ENCODE measurements at places on chromosomes 6 and 20. TPM values are rescaled to one million over a fixed set of nuclear protein-coding genes. Genes with fewer than 3 reads are reported as not detected.
A peak's percentile ranks its signal among the peaks of the same experiment; 100 is the strongest.

- no peak for DNase-seq
Measured at GRCh38 chr6:135423649-135424128, 73.9 kb downstream of the AHI1 start.

Gene ISM1
- 0.58 TPM for total RNA-seq

DNA sequence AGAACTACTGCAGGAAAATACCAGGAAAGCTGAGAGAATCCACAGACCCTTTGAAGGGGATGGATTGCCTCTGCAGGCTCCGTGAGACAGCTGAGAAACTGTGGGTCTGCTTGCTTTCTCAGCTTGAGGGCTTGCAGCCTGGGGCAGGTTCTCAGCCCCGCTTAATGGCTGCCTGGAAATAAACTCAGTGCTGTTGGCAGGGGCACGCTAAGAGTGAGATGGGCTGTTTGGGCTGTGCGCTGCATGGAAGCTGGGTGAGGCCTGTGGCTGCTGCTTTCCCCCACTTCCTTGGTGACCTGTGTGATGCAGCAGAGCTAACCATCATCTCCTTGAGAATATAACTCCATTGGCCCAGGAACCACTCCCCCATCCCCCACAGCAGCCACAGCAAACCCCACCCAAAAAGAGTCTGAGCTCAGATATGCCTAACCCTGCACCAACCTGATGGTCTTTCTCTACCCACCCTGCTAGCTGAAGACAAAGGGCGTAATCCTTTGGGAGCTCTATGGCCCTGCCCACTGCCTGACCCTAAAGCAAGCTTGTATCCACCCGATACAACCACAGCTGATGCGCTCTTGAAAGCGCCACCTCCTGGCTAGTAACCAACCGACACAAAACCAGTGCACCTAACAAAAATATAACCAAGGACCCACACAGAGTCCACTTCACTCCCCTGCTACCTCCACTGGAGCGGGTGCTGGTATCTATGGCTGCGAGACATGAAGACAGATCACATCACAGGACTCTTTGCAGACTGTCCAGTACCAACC, 800.6 kb upstream of the MAP3K7 start:
- no peak for DNase-seq

Gene LPA
- total RNA-seq = not detected

DNA sequence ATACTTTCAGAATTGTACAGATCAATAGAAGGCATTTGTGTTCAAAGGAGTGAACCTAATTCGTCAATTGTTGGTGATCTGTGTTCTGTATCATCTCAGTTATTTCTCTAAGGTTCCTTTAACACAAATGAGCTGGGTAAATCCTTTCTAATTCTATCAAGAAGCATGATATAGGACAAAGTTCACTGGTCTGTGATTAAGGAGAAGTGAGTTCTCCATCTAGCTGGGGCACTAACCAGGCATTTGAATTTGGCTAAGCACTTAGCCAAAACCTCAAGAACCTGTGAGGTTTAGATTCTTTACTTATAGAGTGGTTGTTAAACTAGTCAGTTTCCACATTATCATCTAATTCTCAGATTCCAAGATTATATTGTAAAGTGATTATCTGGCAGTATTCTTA, 50.3 kb downstream of the DOP1A start:
- DNase-seq = no peak

Gene RSPH4A
- 0.09 TPM for total RNA-seq

Gene CTCFL
- total RNA-seq = not detected

GRCh38 chr6:27472182-27472616, 706 bp downstream of the ZNF184 start:
- peak; percentile 53 for DNase-seq

- DNase-seq = no peak
Measured at GRCh38 chr6:155013457-155013876, 18.4 kb downstream of the TIAM2 start.

GRCh38 chr6:52995913-52996645, 995 bp upstream of the GSTA4 start:
- DNase-seq = peak; percentile 21

GRCh38 chr20:63292904-63293303, at the start of gene COL20A1:
Gene COL20A1 (plus strand): TSS chr20:63293186. CDS start chr20:63295108, 1,922 bp downstream.
- no peak for DNase-seq

- no peak for DNase-seq
Measured at GRCh38 chr20:18702736-18703135, 110.8 kb upstream of the SCP2D1 start.

Gene TRIM39
- 18.8 TPM for total RNA-seq

- no peak for DNase-seq
Measured at GRCh38 chr6:146381486-146381885, 162.1 kb upstream of the RAB32 start.

- no peak for DNase-seq
Measured at GRCh38 chr6:9514146-9514545, 900.7 kb downstream of the TFAP2A start.

DNA sequence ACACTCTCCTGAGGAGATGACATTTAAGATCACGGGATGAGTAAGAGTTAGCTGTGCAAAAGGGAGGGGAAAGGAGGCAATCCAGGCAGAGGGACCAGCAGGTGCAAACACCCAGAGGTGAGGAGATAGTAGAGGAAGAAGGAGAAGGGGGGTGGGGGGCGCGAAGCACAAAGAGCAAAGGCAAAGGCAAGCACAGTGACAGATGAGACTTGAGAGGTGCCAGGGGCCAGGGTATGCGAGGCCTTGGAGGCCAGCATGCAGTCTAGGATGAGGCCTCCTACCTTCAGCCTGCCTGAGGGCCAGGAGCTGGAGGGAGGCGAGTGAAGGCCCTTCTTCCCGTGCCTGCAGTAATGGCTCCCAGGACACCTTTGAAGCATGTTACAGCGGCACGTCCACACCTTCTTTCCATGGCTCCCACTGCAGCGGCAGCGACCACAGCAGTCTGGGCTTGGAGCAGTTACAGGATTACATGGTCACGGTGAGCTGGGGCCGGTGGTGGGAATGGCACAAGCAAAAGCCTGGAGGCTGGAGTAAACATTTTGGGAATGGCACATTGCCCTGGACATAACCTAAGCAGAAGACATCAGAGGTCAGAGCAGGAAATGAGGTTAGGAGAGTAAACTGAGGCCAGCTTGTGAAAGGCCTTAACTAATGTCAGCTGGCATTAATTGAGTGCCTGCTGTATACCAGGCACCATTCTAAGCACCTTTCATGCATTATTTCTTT, 18.6 kb downstream of the CCM2L start:
- DNase-seq = no peak

Gene ME1
- 0.32 TPM for total RNA-seq

Gene SLC17A3
- total RNA-seq = 1.7 TPM

GRCh38 chr6:16514249-16514648, 247.0 kb downstream of the ATXN1 start:
- DNase-seq = peak; percentile 29

DNA sequence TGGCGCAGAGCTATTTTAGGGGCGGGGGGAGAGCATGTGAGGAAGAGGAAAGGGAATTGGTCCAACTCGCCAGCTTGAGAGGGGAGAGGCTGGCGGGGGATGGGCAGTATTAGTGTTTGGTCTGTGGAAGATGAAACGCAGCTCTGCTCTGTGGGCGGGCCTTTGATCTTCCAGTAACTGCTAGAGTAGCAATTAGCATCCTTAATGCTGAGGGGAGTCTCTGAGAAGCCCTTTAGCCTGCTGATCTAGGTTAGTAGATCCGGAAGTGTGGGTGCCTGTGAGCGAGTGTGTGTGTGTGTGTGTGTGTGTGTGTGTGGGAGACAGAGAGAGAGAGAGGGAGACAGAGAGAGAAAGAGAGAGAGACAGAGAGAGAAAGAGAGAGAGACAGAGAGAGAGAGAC, 117.2 kb upstream of the BACH2 start:
- peak; percentile 81 for DNase-seq

Gene C6orf132
- 0.26 TPM for total RNA-seq

Gene RPN2
- total RNA-seq = 145 TPM

Gene SLC17A9
- total RNA-seq = 10.2 TPM

Gene VGLL2
- total RNA-seq = not detected

Gene ANKEF1
- 4.2 TPM for total RNA-seq

Gene TINAG
- total RNA-seq = not detected

GRCh38 chr20:5859608-5860007, 90.7 kb downstream of the TRMT6 start:
- DNase-seq = no peak

DNA sequence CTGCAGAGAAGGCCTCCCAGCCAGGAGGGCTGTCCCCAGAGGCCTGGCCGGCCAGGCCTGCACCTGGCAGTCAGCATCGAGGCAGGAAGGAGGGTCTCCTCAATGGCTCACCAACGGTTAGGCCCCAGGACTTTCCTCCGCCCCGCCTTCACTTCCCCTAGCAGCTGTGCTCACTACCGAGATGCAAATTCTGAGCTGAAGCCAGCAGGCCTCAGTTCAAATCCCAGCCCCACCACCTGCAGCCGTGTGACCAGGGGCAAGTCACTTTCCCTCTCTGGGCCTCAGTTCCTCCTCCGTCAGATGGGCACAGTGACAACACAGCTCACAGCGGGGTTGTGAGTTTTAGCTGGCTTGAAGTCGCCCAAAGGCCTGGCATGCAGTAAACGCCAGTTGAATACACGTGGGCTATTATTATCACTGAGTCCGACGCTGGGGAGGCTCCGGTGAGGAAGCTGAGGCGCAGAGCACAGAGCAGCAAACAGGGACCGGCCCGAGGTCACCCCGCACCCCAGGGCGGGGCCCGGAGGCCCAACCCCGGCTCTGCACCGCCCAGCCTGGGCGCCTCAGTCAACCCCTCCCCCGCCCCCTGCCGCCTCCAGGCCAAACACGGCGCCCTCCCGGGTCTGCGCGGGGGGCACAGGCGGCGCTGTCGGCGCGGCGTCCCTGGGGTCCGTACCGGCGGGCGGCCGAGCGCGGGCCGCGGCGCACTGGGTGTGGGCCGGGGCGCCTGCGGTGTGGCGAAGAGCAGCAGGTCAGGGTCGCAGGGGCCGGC, 671 bp downstream of the E2F1 start:
- peak; percentile 72 for DNase-seq

Gene ZSCAN23
- total RNA-seq = 4.3 TPM

DNA sequence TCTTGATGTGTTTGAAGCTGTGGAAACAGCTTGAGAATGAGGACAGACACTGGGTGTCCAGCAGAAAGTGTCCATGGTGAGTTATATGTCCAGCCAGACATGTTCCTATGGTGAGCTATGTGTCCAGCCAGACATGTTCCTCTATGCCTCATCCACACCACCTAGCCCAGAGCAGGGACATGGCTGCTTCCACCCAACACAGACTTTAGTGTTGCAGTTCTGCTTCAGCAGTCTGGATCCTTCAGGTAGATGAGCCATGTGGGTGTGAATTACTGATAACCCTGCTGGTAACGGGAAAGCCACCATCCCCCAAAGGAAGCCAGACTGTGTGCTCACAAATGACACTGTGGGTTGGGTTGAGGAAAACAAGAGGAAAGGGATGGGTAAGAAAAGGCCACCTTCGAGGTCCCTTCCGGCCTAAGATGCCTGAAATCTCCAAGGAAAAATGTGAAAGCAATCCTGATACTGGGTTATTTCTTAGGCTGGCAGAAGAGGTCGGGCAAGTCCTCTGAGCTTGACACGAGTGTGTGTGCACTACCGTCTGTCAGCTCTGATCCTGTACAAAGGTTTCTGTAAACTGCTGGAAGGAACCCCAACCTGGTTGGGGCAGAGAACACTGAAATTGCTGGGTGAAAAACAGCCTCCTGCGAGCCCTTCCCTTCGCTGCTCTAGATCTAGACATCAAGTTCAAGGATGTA, 77.8 kb downstream of the NINL start:
- DNase-seq = no peak

DNA sequence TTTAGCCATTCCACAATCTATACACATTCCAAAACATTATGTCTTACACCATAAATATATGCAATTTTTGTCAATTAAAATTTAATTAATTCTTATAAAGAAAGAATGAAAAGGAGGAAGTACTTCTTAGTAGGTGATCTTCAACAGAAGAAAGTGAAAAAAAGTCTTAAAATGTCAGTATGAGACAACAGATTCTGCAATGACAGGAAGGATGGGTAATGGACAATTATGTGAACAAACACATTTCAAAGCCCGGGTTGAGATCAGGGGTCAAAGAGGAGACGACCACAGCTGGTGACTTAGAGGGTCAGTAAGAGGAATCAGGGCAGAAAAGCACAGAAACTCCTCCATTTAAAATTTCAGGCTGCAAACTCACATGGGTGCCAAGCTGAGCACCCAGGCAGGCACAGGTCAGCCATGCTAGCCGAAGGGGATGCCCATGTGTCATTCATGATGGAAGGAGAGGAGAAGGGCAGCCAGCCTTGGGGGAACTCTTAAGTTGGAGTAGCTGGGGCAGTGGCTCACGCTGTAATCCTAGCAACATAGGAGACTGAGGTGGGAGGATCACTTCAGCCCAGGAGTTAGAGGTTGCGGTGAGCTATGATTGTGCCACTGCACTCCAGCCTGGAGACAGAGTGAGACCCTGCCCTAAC, 11.0 kb downstream of the VSX1 start:
- no peak for DNase-seq

Gene ACTR5
- 8.7 TPM for total RNA-seq

DNA sequence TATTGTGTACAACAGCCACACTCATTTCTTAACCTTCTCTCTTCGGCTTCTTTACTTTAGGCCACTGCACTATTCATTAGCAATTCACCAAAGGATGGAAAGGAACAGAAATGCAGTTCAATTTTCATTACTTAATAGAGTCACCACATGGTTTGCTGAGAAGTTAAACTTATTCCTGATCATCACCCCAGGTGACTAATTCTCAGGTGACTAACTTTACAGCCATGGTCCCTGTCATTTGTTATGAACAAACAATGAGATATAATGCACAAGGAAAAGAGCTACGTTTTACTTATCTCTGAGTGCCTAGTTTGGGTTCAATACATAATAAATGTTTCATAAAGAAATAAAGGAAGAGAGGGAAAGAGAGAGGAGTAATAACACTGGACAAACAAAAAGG, 45.8 kb upstream of the DST start:
- DNase-seq = no peak

Gene TUBE1
- total RNA-seq = 76.6 TPM

- no peak for DNase-seq
Measured at GRCh38 chr20:49356676-49357075, 78.8 kb upstream of the ZNFX1 start.

- DNase-seq = no peak
Measured at GRCh38 chr20:39364320-39364719, 402.2 kb downstream of the DHX35 start.
